Spinal cord (tissue), 10 donors: ENCODE measurements at places on chromosomes 6 and 20. TPM values are rescaled to one million over a fixed set of nuclear protein-coding genes. Genes with fewer than 3 reads are reported as not detected.

- H3K27ac ChIP-seq: no peak overlapping the region
- no peaks in the 10 kb centered on the region for H3K4me1 ChIP-seq
- no peaks in the 10 kb centered on the region for H3K27me3 ChIP-seq
- DNase-seq: no peak
Observed at GRCh38 chr6:88443554-88443953, 277.4 kb upstream of the CNR1 start.

GRCh38 chr6:56757588-56757984 lies 114.9 kb upstream of the DST start:
- no peaks in the 10 kb centered on the region for H3K27me3 ChIP-seq
- H3K27ac ChIP-seq: peak overlapping the region; percentile 17
- no peak overlapping the region for H3K4me3 ChIP-seq
- DNase-seq: no peak

DNA sequence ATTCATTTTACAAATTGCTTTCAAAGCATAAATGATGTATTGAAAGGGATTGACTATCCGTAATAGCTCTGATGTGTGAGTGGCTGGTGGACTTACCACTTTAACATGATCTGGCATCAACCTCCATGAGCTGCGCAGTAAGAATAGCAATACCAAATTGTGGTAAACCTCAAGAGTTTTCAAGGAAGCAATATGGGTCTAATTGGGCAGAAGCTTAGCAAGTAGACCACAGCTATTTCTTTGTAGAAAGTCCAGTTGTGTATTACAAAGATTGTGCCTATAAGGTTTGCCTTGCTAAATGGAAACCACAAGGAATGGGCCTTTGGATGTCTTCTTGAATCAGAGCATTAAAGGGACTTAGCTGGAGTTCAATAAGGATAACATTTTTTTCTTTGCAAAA lies 736.6 kb downstream of the KIF16B start:
- no peak overlapping the region for H3K4me3 ChIP-seq
- no peak for DNase-seq
- H3K4me1 ChIP-seq: no peaks in the 10 kb centered on the region

MOCS1 gene
- total RNA-seq: 9.6 TPM

CCR6 gene
- 0.17 TPM for total RNA-seq

CALHM5 gene
- total RNA-seq: 4.5 TPM

DNA sequence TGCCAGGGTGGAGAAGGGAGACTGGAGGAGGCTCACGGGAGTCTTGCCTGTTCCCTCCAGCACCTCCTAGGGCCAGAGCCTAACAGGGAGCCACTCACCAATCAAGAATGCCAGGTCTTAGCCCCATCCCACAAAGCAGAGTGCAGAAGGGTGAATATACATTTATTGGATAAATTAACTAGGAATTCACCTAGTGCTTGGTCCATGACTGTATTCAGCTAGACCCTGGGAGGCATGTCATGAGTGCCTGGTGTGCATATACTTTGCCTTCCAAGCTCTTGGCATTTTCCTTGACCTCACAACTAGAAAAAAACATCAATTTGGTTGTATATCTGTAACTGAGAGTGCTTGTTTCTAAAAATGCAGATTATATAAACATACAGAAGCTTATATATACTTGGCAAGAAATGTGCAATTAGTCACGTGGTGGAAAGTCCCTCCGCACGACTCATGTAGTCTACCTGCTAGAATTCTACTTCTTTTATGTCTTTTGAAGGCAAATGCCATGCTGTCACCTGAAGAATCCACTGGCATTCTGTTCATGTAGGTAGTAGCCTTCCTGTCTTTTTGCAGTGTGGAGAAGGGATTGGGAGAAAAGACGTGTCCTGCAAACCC lies 991.0 kb downstream of the KIF16B start:
- H3K27ac ChIP-seq: no peak overlapping the region
- H3K36me3 ChIP-seq: no peaks in the 10 kb centered on the region
- H3K27me3 ChIP-seq: no peaks in the 10 kb centered on the region
- no peak for DNase-seq
- no peak overlapping the region for H3K4me3 ChIP-seq

GRCh38 chr6:157584036-157584435 lies 203.0 kb downstream of the ZDHHC14 start:
- peaks cover 9% of the 10 kb centered on the region for H3K4me1 ChIP-seq
- H3K36me3 ChIP-seq: no peaks in the 10 kb centered on the region
- DNase-seq: no peak
- H3K27ac ChIP-seq: no peak overlapping the region
- H3K4me3 ChIP-seq: no peak overlapping the region
- no peaks in the 10 kb centered on the region for H3K27me3 ChIP-seq

DNA sequence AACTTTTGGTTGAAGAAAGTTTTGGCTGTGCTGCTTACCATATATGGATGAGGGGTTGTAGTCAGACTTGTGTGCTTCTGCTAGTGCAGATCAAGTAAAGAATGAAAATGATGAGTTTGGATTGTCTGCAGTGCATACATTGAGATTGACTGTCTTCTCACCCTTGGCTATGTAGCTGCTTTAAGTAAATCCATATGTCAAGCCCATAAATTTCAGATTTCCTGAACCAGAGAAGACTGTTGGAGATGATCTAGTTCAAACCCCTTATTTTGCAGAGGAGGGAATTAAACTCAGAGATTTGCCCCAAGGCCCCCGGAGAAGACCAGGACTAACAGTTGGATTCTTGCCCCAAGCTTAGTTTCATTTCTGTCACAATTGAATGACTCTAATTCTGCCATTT lies 67.2 kb downstream of the PKIB start:
- H3K4me3 ChIP-seq: no peak overlapping the region
- H3K4me1 ChIP-seq: no peaks in the 10 kb centered on the region
- no peaks in the 10 kb centered on the region for H3K36me3 ChIP-seq
- no peak for DNase-seq

- peak; percentile 41 for DNase-seq
- no peak overlapping the region for H3K4me3 ChIP-seq
- no peak overlapping the region for H3K27ac ChIP-seq
- no peaks in the 10 kb centered on the region for H3K27me3 ChIP-seq
Observed at GRCh38 chr6:129251669-129252376, 368.9 kb downstream of the LAMA2 start.
